Esophagus mucosa (tissue), 1 donor: ENCODE measurements at places on chromosomes 7 and 10.
A peak's percentile ranks its signal among the peaks of the same experiment; 100 is the strongest.

- no peak for ATAC-seq
Measured at GRCh38 chr7:94890216-94890615, 17.2 kb upstream of the PPP1R9A start.

- ATAC-seq, result peak; percentile 15
Measured at GRCh38 chr7:106729720-106730385, 68.9 kb upstream of the CCDC71L start.

DNA sequence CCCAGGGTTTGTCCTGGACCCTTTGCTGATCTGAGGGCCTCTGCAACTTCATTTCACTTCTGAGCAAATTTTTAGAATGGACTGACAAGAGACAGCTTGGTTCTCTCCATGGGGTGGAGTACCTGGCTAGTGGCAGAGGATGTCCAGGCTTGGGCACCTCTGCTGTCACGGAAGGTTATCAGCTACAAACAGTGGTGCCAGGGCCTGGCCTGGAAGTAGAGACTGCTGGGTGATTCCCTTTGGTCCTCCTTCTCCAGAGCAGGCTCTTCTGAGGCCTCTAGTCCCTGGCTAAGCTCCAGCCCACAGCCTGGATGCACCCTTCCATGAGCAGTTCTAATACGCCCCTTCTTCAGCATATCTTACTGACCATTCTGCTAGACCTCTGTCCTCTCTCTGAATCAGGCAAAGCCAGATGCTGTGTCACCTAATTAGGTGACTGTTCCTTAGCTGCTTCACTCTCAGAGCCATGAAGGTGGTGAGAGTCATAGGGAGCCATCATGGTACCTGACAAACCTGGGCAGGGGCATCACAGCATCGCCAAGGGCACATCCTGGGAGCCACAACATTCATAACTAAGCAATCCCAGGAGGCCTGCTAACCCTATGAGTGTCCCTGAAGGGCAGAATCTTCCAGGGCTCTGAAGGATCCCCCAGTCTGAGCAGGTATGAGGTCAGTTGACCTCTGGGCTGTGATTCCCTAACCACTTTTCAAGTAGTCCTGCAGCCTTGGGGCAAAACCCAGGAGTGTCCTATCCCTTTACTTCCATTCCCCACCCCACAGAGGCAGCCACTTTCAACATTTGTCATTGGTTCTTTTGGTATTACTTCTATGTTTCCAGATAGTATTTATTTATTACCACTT is 4.0 kb downstream of the ARHGAP22 start:
- ATAC-seq, result no peak

GRCh38 chr7:94396596-94396995 is 1.9 kb downstream of the COL1A2 start:
- no peak for ATAC-seq

- no peak for ATAC-seq
Measured at GRCh38 chr10:89526358-89526757, 9.0 kb downstream of the SLC16A12 start.

DNA sequence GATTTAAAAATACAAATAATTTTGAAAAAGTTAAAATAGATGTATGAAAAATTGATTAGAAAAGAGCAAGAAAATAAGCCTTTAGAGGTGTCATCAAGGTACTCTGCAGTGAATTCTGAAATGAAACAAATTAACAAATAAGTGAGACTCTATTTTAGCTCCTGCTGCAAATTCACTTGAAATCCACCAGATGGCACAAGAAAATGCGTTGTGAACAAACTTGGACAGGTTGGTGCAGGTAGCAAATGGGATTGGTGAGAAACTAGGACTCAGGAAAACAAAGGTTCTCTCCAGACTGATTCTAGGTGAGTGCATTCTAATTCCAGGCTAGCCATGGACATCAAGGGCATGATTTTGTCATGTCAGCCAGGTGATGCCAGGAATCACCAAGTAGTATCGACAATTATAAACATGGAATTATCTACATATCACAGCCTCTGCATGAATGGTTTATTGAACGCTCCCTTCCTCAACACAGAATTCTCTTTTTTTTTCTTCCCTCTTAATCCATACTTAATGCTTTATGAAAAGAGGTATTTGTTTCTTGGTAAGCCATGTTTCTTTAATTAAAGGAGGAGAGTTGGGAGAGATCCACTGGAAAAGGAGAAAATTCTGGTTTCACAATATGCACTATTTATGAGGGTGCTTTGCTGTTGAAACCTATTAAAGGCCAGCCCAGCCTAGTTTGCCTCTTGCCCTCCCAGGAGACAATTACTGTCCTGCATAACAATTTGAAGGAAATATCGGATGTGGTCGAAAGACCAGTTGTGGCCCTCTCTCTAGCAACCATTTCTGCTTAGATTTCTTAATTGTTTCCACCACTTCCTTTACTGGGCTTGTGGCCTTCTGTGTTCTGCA is 118.1 kb downstream of the ZNF365 start:
- peak; percentile 47 for ATAC-seq

GRCh38 chr10:22554461-22555182 is 159.8 kb downstream of the PIP4K2A start:
- ATAC-seq, result peak; percentile 33

DNA sequence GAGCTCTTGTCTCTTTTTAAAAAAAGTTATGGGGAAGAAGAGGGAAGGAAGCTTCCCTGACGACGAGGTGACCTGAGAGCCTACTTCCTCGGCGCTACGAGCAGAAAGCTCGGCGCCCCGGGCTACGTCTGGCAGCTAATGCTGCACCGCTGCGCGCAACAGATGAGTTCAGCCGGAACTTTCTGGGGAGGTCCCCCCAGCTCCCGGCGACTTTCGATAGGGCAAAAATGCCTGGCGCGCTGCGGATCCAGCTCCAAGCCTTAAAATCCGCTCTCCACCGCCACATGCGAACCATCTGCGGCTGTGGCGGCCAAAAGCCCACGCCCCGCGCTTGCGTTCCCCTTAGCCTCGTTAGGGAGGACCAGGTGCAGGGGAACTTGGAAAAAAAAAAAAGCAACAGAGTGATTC is 621 bp downstream of the P4HA1 start:
- peak; percentile 59 for ATAC-seq

DNA sequence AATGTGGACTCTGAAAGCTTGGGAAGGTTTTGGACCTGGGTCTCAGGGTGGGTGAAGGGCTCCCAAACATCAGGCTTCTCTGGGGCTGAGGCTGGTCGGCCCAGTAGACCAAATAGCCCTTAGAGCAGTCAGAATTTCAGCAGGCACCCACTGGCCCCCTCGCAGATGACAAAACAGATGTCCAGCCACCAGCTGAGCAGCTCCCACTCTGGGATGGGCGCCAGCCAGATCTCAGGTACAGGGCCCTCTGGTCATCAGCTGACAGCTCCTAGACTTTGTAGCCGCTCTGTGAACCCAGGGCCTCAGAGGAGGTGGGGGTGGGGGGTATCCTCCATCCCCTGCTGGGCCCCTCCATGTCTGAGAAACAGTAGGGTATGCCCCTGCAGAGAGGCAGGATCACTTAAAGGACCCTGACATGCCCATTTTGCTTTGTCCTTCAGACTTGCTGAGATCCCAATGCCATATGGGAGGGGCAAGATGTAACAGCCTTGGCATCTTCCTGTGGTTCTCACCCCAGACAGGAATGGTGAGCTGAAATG is 26.5 kb downstream of the HSPA12A start:
- no peak for ATAC-seq
